ENCODE measurements at places on chromosomes 3 and 15.
A peak's percentile ranks its signal among the peaks of the same experiment; 100 is the strongest.

DNA sequence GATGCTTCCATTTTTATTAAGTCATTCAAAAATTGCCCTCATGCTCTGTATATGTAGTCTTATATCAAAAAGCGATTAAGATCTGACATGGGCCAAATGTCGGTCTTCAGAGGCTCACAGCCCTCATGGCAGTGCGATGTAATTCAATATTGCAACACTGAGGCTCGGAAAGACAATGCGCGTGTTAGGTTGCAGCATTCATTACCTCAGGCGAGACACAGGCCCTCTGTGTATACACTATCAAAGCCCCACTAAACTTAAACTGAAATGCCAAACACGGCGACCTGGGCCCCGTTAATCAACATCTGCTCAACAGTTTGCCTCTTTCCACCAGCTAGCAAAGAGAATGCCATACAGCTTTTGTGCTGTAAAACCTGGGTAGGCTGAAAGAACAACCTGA lies 413.4 kb downstream of the ERC2 start:
- DNase-seq = no peak

GRCh38 chr3:43080726-43081568 lies 24.9 kb downstream of the POMGNT2 start:
- DNase-seq = no peak

- no peak for DNase-seq
Measured at GRCh38 chr3:46236294-46237054, 5.8 kb upstream of the CCR3 start.

DNA sequence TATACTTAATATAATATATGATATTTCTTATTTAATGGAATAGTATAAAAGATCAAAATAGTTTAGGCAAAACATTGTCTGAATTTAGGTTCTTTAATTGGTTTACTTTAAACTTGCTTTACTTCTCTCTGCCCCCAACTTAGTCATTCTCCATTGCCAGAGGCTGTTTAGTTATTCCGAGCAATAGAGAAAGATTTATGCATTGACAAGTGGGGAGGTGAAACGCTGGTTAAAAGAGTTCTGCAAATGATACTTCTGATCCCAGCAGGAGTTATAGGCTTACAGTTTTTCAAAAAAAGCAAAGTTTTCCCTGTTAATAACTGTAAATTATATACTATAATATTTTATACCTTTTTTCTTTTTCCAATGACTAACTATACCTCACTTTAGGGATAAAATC lies 145.4 kb downstream of the EPHA3 start:
- no peak for DNase-seq

DNA sequence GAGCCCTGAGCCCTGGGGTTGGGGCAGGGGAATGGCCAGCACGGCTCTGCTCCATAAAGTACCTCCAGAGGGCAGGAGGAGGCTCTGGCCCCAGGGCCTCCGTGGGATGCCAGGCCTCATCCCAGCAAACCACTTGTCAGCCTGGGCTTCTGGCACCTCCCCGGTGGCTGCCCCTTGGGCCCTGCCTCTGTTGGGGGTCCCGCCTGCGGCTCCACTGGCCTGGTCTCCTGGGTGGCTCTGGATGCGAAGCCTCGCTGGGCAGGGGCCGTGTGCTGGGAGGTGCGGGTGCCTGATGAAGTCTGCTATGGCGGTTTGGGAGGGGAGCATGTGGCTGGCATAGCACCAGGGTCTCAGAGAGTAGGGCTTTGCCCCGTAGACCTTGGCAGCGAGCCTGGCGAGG lies 37.6 kb downstream of the PLXNA1 start:
- DNase-seq = no peak

- DNase-seq = no peak
Measured at GRCh38 chr3:16759227-16759903, 125.4 kb upstream of the PLCL2 start.

- DNase-seq = no peak
Measured at GRCh38 chr15:98730860-98731711, 82.7 kb downstream of the IGF1R start.

- no peak for DNase-seq
Measured at GRCh38 chr3:115211810-115212492, 64.9 kb upstream of the ZBTB20 start.

DNA sequence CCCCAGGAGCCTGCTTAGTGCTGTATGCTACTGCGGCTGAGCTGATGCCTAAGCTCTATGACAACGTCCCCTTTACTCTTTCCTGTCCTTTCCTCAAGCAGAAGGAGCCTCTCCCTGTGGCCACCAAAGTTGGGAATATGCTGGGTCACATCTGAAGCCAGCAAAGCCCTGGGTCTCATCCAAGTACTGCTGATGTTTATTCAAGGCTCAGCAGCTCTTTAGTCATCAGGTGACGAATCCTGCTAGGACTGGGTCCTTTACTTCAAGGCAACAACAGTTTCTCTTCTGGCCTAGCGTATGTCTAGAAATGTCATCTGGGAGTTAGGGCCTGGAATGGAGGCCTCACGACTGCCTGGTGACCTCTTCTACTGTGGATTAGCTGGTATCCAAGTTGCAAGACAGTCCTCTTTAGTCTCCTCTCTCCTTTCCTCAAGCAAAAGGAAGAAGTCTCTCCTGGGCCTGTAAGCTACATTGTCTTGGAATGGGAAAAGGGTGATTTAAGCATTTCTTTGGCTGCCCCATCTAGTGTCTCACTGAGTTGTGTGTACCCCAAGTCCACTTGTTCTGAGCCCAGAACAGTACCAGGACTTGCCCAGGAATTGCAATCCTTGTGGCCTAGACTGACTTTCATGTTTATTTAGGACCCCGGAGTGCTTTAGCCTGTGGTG lies 63.9 kb downstream of the TNFAIP8L3 start:
- DNase-seq = no peak

- DNase-seq = no peak
Measured at GRCh38 chr3:133459400-133459799, 59.5 kb downstream of the BFSP2 start.

GRCh38 chr15:31326156-31326874 lies at the start of gene KLF13:
TSS of gene KLF13 (plus strand) at chr15:31326835. CDS start at chr15:31327213, 378 bp downstream.
- peak; percentile 100 for DNase-seq

DNA sequence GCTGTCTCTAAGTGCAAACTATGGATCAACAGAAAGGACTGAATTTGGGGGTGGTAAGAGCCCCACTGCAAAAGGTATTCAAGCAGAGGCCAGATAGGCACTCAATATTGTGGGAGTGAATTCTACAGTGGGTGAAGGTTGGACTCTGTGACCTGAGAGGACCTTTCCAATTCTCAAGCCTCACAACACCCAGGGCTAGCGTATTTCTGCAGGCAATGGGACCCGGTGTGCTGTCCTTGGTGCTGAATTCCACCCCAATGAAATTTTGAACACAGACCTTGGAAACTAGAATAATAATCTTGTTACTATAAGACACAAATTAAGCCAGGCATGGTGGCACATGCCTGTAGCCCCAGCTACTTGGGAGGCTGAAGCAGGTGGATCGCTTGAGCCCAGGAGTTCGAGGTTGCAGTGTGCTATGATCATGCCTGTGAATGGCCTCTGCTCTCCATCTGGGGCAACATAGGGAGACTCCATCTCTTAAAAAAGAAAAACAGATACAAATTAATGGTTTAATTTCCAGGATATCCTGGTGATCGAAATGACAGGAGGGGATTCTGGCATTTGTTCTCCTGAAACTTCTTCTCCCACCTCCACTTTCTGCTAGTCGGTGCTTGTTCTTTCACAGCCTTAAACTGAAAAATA lies 135.4 kb downstream of the RAB11A start:
- DNase-seq = peak; percentile 11

GRCh38 chr3:113096188-113096892 lies 105.6 kb downstream of the GTPBP8 start:
- DNase-seq = no peak

DNA sequence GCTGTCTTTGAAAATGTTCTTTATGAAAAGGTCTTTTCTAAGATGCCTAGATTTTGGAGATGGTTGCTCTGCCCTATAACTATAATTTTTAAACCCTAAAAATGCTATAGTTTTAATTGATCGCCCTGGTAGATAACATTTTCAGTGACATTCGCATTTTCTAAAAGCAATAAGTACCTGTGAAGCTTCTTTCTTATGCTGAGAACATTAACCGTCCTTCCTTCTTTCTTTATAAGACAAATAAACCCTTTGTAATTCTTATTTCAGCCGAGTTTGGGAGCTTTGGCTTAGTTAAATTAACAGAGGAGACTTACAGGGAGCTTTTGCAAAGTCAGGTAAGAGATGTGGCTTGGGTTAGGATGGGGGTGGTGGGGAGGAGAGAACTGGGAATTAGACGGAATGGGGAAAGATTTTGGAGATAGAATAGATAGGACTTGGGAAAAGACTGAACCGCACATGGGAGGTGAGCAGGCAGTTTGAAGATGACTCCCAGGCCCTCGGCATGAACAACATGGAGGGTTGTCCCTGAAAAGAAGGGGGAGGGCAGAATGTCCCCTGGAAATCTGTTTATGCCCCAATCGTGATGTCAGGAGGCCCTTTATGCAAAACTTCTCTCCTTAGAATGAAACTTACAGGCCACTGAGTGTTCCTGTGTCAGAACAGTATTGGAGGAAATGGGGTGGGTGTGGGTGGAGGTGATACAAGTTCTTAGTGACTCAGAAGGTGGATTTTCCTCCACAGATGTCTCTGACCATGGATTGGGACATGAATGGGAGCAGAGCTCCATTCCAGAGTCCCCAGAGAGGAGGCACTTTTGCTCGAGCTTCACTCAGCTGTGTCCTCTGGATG lies 76.2 kb upstream of the LARS2 start:
- no peak for DNase-seq

GRCh38 chr3:58044691-58045483 lies 36.7 kb downstream of the FLNB start:
- DNase-seq = no peak

DNA sequence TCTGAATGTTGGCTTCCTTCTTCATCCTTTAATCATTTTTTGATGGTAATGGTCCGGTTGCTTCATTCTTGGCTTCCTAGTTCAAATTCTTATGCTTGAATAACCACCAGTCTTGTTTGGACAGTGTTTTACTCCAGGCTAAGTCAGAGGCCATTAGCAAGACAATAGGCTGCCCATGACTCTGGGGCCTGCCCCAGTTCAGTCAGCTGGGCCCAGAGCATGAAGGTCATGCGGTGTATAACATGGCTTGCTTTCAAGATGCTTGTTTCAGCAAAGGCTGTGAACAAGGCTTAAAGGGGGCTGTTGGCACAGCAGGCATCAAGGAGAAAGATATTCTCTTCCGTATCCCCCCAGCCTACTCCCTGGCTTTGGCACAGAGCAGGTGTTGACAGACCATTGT lies 13.7 kb downstream of the TM4SF18 start:
- no peak for DNase-seq

DNA sequence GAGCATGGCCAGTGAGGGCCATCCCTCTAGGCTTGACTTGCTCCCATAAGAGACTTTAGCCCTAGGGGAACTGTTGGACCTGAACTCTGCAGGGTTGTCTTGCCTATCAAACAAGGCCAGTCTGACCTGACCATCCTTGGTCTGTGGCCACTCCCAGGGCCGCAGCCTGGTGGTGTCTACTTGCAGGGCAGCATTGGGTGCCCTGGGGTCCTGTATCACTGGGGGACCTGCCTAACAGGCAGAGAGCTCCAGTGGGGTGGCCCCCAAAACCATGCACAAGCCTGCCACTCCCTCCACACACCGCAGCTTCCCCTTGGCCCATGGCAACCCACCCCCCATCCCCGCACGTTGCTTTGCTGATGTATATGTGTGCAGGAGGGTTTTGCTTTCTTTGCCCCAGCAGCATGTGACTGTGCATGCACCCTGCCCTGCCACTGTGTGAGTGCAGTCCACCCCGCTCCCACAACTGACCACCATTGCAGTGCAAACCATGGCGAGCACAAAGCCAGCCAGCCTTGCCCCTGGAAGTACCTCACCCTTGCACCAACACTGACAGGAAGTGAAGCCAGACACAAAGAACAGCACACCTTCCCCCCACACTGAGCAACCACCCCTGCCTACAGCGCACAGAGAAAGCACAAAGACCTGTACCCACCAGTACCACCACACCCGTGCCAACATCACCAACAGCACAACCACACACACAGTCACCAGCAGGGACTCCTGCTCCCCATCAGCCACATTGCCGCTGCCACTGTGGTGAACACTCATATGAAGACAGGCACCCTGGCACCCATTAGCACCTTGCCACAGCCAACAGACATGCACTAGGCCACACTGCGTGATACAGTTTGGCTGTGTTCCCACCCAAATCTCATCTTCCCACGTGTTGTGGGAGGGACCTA lies 88.8 kb downstream of the SENP7 start:
- DNase-seq = peak; percentile 15

DNA sequence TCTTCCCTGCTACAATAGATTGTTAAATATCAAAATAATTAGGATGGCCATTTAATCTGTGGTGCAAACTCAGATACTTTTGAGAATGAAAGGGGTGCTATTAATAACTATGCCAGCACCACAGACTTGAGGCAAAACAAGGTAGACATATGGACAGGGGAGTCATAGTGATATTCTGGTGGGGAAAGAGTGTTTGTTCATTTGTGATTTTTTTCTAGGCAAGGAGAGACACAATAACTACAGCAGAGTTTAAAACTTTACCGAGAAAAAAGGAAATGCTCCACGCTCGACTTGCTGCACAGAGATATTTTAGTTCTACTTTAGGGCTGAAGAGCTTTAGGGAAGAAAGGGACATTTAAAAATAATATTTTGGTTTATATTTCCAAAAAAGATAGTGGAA lies 611.2 kb upstream of the GRM7 start:
- DNase-seq = no peak

GRCh38 chr15:55652359-55652758 lies 64.2 kb upstream of the PYGO1 start:
- DNase-seq = no peak

- DNase-seq = no peak
Measured at GRCh38 chr3:161969867-161970266, 473.3 kb downstream of the OTOL1 start.

GRCh38 chr15:43903864-43904290 lies 77.1 kb downstream of the WDR76 start:
- DNase-seq = peak; percentile 71

DNA sequence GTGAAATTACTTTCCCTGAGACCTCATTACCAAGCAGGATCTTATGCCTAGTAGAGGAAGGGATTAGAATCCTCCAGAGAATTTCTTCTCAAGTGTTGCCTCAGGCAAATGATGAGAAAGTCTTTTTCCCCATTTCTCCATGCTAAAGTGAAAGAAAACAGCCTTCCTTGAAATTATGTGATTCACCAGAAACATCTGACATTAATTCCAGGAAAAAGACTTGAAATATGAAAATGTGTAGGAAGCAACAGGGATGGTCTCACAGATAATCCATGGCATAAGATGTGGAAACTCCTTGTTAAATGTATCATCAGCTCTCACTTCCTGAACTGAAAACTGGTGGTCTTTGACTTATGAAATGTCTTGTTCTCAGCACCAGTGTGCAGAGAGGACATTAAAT lies 17.9 kb upstream of the ABI3BP start:
- DNase-seq = no peak
